Aorta (tissue), 5 donors: ENCODE measurements at places on chromosomes 1 and 21. TPM values are rescaled to one million over a fixed set of nuclear protein-coding genes. Genes with fewer than 3 reads are reported as not detected.

GRCh38 chr1:74399249-74399648 lies 113.2 kb downstream of the LRRC53 start:
- H3K27me3 ChIP-seq: no peaks in the 10 kb centered on the region
- DNase-seq: no peak
- no peaks in the 10 kb centered on the region for H3K4me1 ChIP-seq
- H3K27ac ChIP-seq: no peak overlapping the region

KRTAP11-1 gene
- total RNA-seq: not detected

DNA sequence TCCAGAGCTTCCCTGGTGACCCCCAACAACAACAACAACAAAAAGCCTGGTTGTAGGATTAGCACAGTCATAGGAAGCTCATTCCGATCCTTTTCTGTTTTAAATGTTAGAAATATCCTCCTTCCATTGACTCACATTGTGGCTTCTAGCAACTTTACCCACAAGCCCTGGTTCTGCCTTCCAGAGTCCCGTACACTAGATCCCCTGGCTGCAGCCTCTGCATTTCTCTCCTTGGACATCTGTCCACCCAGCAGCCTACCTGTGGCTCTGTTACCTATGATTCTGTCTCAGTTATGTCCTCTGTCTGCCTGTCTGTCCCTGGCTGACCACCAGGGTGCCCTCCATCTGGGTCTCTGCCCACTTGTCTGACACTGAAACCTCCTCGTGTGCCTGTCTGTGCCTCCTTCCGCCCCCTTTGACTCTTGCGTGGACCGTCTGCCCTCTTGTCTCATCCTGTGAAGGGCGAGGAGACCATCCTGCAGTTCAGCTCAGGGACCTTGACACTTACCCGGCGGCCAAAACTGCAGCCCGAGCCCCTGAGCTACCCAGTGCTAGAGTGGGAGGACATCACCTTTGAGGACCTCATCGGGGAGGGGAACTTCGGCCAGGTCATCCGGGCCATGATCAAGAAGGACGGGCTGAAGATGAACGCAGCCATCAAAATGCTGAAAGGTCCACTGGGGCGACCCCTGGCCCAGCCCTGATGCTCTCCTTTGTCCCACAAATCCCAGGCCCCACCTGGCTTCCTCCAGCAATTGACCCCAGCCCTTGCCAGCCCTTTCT lies 16.1 kb downstream of the TIE1 start:
- H3K4me3 ChIP-seq: no peak overlapping the region
- no peaks in the 10 kb centered on the region for H3K27me3 ChIP-seq
- no peak overlapping the region for H3K27ac ChIP-seq
- no peaks in the 10 kb centered on the region for H3K36me3 ChIP-seq
- H3K4me1 ChIP-seq: no peaks in the 10 kb centered on the region
- DNase-seq: peak; percentile 34

- no peaks in the 10 kb centered on the region for H3K27me3 ChIP-seq
- no peak overlapping the region for H3K27ac ChIP-seq
- H3K36me3 ChIP-seq: no peaks in the 10 kb centered on the region
- no peak overlapping the region for H3K4me3 ChIP-seq
- H3K4me1 ChIP-seq: no peaks in the 10 kb centered on the region
- DNase-seq: no peak
Observed at GRCh38 chr1:47399138-47399845, 16.8 kb upstream of the FOXE3 start.

GRCh38 chr1:163928651-163929050 lies 606.9 kb downstream of the NUF2 start:
- no peaks in the 10 kb centered on the region for H3K27me3 ChIP-seq
- no peaks in the 10 kb centered on the region for H3K4me1 ChIP-seq
- no peaks in the 10 kb centered on the region for H3K36me3 ChIP-seq
- no peak overlapping the region for H3K4me3 ChIP-seq
- H3K27ac ChIP-seq: no peak overlapping the region

RIIAD1 gene
- not detected for total RNA-seq

- no peaks in the 10 kb centered on the region for H3K4me1 ChIP-seq
- H3K4me3 ChIP-seq: no peak overlapping the region
- no peak overlapping the region for H3K27ac ChIP-seq
- H3K27me3 ChIP-seq: no peaks in the 10 kb centered on the region
- H3K36me3 ChIP-seq: no peaks in the 10 kb centered on the region
- no peak for DNase-seq
Observed at GRCh38 chr1:97770376-97770775, 150.5 kb downstream of the DPYD start.

- H3K27me3 ChIP-seq: no peaks in the 10 kb centered on the region
- H3K36me3 ChIP-seq: no peaks in the 10 kb centered on the region
- no peaks in the 10 kb centered on the region for H3K4me1 ChIP-seq
- no peak overlapping the region for H3K4me3 ChIP-seq
- DNase-seq: no peak
Observed at GRCh38 chr1:238777551-238777950, 608.8 kb upstream of the CHRM3 start.

- peaks cover 8% of the 10 kb centered on the region for H3K4me1 ChIP-seq
- H3K4me3 ChIP-seq: no peak overlapping the region
- H3K27ac ChIP-seq: no peak overlapping the region
- H3K27me3 ChIP-seq: no peaks in the 10 kb centered on the region
Observed at GRCh38 chr1:64122588-64122987, 80.8 kb upstream of the UBE2U start.

DNA sequence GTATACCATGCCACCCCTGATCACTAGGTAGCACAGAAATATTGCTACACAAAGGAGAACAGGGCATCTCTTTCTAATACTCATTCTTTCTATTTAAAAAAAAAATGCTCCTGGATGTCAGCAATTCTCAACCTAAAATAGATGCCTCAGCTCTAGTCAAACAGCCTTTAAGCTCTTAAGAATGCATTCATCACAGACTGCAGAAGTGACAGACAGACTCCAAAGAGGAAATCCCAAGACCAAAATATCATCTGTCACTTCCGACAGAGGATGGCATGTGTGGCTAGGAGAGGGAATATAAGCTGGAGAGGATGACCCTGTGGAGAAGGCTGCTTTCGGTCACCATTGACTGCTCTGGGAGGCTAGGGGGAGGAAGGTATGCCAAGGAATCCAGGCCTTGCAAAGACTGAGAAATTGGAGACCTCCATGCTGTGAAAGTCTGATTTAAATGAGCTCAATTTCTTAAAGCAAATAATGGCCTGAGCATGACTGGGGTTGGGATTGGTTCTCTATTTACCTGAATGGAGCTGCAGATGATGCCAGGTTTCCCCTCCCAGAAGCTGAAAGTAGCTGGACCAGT lies 277.4 kb downstream of the BRINP2 start:
- peaks cover 4% of the 10 kb centered on the region for H3K4me1 ChIP-seq
- H3K36me3 ChIP-seq: no peaks in the 10 kb centered on the region
- H3K4me3 ChIP-seq: no peak overlapping the region
- H3K27me3 ChIP-seq: no peaks in the 10 kb centered on the region
- no peak overlapping the region for H3K27ac ChIP-seq

EVA1C gene
- 48.6 TPM for total RNA-seq

GRCh38 chr1:109498161-109498801 lies 4.4 kb downstream of the CYB561D1 start:
- no peaks in the 10 kb centered on the region for H3K36me3 ChIP-seq
- H3K4me3 ChIP-seq: no peak overlapping the region
- DNase-seq: peak; percentile 13
- no peaks in the 10 kb centered on the region for H3K27me3 ChIP-seq
- H3K4me1 ChIP-seq: peaks cover 3% of the 10 kb centered on the region

- H3K36me3 ChIP-seq: no peaks in the 10 kb centered on the region
- no peak overlapping the region for H3K27ac ChIP-seq
- H3K4me1 ChIP-seq: peaks cover 2% of the 10 kb centered on the region
- H3K27me3 ChIP-seq: no peaks in the 10 kb centered on the region
Observed at GRCh38 chr1:56028911-56029310, 550.5 kb downstream of the PLPP3 start.
